ENCODE measurements at places on chromosomes 3 and 15. TPM values are rescaled to one million over a fixed set of nuclear protein-coding genes. Genes with fewer than 3 reads are reported as not detected.

DNA sequence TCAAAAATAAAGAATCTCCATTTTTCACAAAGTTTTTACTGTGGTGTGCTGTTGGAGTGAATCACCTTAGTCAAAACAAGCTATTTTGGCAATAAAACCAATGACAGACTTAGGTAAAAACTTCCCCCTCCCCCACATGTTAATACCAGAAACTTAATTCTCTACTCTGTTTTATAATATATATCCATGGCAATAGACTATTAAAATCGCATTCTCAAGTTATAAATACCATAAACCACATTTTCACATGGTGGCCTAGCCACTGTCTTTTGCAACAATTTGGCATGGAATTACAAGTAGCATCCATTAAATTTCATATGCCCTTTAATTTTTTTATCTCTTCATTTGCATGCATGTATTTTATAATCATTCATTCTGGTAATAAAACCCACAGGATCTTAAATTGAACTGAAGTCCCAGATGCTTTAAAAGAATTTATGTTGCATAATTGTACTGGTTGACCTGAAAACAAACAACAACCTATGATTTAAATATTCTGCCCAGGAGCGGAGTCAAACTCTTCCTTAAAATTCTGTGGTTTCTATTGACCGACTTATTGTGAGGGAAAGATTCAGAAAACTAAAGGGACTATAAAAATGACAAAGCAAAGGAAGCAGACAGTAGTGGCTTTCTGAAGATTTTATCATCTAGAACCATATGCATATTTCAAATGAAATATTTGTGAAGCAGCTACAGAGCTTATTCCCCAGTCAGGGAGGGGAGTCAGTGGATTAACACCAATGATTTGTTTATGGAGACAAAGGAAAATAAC is 229.0 kb upstream of the TBL1XR1 start:
- DNase-seq: no peak

DNA sequence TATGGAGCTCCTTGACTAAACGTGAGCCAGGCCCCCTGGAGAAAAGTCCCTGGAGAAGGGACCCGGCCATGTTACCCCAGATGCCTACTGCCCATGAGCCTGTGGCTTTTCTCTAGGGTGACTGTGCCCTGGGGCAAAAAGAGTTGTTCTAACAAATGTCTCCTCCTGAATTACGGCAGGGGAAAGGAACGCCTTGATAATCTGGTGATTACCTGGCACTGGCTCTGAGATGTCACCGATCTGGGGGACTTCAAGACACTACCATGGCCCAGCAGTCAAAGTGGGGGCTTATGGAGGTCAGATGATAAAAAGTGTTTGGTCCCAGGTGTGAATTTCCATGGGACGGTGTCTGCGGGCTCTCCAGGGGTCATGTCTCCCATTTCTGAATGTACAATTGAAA is 140.7 kb downstream of the KLF13 start:
- no peak for DNase-seq

DNA sequence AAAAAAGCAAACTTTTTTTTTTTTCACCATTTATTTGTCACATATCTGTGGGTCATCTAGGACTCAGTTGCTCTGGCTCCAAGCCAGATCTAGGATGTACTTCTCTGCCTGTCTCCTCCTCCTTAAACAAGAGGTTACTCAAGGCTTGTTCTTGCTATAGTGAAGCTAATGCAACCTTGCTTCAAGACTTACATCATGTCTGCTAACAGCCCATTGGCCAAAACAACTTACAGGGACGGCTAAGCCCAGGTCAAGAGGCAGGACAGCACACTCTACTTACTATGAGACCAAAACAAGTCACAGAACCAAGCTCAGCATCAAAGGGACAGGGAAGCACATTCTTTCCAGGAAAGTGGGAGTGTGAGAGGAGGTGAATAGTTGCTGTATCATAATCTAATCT is 123.8 kb upstream of the BNIP2 start:
- DNase-seq: no peak

The COL8A1 gene
- 35.8 TPM for total RNA-seq

The TMEM212 gene
- not detected for total RNA-seq

DNA sequence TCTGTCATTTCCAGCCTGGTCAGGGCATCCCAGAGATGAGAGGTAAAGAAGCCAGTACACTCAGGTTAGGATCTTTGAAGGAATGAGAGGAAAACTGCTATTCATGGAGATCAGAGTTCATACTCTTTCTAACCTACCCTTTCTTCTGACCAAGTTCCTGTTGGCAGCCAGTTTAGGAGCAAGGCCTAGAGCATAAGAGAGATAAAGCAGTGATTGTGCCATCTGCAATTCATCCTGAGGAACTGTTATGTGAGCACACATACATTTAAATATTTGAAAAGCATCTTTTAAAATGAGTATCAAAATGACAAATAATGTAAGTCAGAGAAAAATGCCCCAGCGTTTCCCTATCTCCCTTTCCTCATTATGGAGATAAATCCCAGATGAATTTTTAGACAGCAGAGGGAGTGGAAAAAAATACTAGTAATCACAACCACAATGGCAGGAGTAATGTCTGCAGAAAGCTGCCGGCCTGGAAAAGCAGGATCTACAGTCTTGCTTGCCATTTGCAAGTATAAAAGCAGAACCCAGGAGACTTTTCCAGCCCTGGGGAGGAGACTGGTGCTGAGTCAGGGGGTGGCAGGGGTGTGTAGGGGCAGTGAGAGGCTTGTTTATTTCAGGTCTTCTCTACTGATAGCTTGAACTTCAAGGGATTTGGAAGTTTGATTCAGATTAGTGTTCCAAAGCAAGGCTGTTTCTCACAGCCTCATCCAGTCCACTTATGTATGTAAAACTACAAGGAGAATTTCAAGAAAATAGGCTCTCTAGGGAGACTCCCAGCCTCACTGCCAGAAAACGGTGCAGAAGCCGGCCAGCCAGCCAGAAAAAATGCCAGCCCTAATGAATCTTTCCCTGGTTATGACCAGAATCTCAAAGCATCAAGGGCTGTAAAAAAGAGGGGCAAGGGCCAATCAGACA is 1052.4 kb downstream of the TUSC7 start:
- DNase-seq: no peak

Measured in left cardiac atrium (tissue), 4 donors.